ENCODE measurements at places on chromosomes 13 and 19.

- DNase-seq, result no peak
Measured at GRCh38 chr19:7119582-7119981, 50.1 kb downstream of the ZNF557 start.

DNA sequence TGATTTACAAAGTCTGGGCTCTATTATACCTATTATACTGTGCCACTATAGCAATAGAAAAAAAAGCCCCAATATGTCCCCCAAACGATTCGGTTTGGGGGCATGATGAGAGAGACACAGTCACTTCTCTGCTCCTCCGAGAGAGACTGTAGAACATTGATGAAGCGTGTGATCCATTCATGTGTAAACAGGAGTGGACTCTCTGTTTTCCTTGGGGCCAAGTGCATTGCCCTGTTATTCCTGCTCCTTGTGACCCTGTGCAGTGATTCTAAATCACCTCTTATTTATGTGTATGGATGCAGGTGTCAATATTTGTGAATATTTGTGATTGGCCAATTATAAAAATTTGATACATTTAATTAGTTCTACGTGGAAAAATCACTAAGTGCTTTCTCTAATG, 17.0 kb downstream of the F10 start:
- no peak for DNase-seq

GRCh38 chr19:13031917-13032623, 36.8 kb downstream of the NFIX start:
- DNase-seq, result no peak

- DNase-seq, result no peak
Measured at GRCh38 chr19:57512845-57513244, 13.1 kb downstream of the ZNF773 start.

GRCh38 chr13:66640231-66640630, 589.9 kb downstream of the PCDH9 start:
- DNase-seq, result no peak

DNA sequence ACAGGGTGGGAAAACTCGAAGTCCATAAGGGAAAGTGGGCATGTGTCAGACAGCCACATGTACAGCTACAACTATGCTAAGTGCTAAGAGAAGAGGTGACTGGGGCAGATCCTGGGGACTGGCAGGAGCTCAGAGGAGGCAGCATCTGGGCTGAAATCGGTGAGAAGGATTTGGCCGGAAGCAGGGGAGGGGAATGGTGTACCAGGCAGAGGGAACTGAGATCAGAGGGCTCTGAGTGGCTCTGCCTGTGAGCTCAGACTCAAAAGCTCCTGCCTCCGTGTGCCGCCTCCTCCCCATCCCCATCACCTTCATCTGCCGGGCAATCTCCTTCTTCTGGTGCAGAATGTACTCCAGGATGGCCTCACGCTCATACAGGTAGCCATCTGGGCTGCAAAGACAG, 21.8 kb downstream of the NOSIP start:
- no peak for DNase-seq

- no peak for DNase-seq
Measured at GRCh38 chr13:67803118-67803517, 573.0 kb upstream of the PCDH9 start.

GRCh38 chr19:32164384-32164992, 180.9 kb upstream of the ZNF507 start:
- DNase-seq, result no peak

DNA sequence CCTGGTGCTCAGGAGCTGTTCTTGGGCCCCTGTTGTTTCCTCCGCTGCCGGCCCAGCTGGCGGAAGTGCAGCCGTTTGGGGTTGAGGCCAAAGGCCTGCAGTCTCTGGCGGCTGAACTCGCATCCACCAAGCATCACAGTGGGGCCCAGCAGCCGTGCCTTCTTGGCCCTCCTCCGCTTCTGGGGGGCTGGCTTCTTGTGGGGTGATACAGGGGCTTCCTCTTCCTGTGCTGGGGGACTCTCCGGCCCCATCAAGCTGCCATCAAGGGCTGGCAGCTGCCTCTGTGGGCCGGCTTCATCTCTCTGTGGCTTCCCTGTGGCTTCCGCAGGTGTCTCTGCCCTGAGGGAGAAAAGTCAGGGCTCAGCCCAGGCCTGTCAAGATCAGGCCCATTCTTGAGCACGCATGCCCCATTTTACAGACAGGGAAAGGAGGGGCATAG, 10.3 kb downstream of the ATG4D start:
- no peak for DNase-seq

- peak; percentile 19 for DNase-seq
Measured at GRCh38 chr19:46009530-46010510, 13.0 kb downstream of the PGLYRP1 start.

- DNase-seq, result no peak
Measured at GRCh38 chr13:24192811-24193162, 32.3 kb downstream of the SPATA13 start.
